Activated CD4-positive, alpha-beta T cell treated with anti-CD3 and anti-CD28 coated beads, Interleukin-2, Interleukin-4, amounts not matched to agents 100 ng/mL and 50 ng/mL, durations not matched to agents 16 hours and 8 hours (primary cell): ENCODE measurements at places on chromosomes 6 and 20.

DNA sequence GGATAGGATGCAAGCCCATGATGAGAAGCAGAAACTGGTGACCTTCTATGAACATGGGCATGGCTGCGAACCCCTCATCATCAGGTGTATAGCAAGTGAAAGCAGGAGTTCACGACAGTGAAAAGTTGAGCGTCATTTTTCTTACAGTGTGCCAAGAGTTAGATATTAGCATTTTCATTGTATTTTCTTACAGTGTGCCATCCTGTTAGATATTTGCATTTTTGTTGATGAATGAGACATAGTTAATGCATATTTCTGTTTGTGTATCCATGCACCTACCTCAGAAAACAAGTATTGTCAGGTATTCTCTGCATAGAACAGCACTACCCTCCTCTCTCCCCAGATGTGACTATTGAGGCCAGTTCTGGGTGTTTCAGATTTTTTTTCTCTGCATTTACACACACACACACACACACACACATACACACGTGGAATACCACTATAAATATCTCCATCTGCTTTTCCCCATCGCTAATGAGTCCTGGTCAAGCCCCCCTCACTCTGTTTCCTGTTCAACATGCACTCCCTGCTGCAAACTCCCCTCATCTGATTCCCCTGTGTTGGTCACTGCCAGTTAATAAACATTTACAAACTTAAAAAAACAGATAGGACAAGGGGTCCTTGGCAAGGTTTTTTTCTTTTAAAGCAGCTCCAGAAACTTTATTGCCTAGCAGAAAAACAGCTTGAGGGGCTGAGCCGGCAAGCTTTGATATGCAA is 41.7 kb downstream of the PLN start:
- DNase-seq = no peak

DNA sequence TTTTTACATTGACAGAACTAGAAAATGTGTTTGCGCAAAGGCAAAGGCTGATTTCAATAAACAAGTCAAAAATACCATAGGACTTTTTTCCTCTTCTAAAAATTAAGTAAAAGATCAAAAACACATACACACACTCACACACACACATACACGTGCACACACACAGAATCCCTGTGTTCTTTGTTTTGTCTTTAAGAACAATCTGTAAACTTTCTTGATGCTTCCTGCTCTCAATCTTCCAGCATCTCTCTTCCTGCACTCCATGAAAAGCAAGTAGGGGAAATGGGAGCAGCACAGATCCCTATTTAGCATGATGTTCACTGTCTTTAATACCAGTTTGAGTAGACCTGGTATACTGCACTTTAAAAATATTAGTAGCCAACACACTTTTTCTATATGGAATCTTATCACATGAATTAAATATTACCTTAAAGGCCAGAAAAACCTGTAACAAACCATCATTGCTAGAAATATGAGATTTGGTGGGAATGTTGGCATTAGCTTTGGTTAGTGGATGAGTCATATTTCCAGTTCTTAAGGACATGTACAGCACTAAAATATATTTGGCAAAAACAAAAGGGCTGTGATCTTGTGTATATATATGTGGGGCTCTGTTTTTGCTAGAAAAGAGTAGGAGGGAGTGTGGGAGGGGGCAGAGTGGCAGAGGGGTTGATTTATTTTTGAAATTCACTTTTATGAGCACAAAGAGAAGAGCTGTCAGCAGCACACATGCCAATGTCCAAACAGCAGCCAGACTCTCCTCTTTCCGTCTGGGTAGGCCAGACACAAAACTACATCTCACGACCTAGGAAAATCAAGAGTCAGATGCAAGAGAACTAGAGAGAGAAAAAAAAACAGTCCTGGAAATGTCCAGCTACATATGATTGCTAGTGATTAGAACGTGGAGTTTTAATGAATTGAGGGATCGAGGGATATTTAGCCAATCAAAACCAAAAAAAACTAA is 4.6 kb downstream of the PTPRK start:
- DNase-seq = no peak

DNA sequence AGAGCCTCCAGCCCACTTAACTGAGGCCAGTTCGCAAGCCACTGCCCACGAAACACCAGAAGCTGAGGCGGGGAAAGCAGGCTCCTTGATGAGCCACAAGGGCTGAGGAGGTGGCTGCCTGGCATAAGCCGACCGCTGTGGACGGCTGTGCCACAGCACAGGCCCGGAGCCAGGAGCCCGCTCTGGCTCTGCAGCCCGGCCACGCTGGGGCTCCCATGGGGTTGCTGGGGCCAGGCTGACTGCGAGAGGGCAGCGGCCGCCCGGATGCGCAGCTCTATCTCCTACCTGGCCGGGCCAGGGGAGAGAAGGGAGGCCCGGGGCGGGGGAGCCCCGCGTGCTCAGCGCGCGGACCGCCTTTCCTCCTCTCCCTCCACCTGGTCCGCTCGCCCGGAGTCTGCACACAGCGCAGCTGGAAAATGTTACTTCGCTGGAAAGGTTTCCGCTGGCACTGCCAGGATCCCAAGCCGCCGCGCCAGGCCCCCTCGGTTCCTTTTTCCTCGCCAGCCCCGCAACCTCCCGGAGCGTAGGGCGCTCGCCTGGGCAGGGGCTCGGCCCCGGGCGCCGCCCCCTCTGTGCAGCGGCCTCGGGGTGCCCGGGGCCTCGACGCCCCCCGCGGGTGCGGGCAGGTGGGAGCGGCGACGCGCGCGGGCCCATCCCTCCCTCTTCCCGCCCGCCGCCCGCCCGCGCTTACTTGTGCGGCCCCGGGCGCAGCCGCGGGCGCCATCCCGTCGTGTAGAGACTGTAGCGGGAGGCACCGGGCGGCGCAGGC is 657 bp downstream of the EMILIN3 start:
- no peak for DNase-seq

- DNase-seq = no peak
Measured at GRCh38 chr6:136614994-136615393, 64.8 kb upstream of the MAP7 start.

GRCh38 chr6:43475516-43475915 is 1.9 kb upstream of the TJAP1 start:
- no peak for DNase-seq

- DNase-seq = no peak
Measured at GRCh38 chr6:42229506-42230119, 12.0 kb upstream of the MRPS10 start.

DNA sequence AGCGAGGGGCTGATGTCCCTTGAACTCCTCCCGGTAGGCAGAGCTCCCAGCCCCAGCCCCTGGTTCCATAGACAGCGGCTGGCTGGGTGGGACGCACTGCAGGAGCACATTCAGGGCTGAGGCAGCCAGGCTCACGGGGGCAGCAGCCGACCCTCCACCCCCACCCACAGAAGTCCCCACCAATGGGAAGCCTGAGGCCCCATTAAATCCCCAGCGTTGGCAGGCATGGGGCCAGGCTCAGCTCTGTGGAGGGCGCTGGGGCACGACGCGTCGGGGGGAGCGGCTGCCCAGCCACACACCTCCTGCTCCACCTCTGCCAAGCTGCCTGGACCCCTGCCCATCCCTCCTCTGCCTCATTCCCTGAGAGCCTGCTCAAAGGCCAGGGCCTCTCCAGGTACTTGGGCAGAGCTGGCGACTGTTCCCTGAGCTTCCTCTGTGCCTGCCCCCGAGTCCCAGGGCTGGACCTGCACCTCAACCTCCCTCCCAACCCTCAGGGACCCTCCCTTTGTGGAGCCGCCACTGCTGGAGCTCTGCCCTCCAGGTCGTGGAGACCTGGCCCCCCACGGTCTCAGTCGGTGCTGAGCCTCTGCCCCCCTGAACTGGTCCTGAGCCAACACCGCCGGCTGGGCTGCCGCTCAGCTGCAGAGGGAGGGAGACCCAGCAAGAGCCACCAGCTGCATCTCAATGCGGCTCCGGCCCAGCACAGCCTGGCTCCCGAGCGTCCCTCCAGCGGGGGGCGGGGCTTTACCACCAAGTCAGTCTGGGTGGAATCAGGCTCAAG is 9.1 kb downstream of the CHRNA4 start:
- no peak for DNase-seq

DNA sequence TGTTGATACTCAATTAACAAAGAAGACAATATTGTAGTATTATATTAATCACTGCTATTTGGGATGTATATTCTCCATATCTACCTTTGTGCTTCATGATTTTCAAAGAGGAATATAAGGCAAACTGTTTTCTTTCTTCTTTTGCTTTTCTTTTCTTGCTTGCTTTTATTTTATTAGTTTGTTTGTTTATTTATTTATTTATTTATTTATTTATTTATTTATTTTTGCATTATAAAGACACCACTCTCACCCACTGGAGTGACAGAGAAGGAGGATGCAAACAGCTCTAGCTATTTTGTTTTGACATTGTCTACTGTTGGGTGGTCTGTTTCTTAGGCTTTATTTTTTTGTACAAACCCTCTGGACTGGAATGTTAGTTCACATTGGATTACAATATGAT is 1352.7 kb downstream of the HACE1 start:
- no peak for DNase-seq

DNA sequence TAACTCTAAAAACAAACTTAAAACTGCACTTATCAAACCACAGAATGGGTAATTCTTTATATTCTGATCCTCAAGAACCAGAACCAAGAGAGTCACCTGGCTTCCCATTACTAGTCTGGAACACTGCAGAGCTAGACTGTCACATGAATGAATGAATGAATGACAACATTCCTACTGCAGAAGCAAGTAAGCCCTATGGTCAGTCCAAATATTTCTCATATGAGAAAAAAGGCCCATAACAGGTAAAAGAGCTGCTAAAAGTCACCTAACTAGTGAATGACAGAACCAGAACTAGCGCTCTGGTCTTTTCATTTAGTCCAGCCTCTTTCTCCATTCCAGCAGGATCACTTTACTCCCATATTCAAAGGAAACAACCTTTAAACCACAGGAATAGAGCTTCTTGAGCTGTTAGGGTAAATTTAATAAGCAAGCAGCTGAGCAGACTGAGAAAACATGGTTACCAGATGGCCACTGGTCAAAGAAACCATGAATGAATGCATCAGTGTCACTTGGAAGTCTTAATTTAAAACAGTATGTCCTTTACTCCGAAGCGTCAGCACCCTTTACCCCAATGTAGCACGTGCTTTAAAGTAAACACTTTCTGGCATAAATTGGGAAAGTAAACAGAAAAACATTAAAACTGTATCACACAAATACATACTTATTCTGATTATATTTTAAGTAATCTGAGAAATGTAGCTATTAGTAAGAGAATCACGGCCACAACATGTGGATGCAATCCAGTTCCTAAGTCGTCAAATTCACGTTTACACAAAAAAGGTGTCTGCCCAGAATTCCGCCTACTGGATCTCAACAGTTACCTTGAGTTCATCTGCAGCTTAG is 1.4 kb downstream of the PREP start:
- DNase-seq = no peak

DNA sequence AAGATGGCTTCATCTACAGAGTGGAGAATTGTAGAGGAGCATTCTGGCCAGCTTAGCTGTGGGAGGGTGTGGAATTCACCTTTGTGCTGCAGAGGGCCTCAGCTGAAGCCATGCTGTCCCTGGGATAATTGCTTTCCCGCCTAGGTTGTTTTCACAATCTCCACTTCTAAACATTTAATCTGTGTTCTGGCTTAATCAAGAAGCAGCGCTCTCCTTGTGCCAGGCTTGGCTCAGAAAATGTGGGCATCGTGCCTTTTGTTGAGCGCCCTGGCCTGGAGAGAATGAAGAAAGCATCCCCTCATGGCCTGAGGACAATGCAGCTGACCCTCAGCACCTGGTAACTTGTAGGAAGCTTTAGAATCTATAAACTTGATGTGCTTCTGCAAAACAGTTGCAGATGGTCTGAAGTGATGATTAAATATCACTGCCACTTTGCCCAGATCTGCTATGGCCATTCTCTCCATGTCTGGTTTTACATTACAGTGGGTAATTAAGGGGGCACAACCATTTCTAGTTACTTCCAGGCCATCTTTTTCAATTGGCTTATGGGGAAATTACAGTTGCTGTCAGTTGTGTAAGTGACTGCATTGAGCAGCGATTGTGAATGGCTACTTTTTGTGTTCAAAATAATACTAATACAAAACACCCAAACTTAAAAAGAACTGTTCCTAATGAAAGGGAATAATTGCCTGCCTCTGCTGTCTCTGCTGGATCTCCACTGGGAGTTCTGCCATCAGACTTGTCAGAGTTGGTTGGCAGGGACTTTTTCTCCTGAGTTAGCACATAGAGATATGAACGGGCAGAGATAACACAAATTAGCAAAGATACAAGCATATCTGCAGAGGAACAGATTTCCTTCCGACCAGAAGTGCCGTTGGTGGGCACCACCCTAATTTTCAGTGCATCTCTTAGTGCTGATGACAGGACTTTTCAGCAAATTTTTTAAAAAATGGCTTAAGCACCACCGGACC is 18.4 kb downstream of the CTNNBL1 start:
- no peak for DNase-seq

- no peak for DNase-seq
Measured at GRCh38 chr6:46513533-46513932, 22.3 kb upstream of the RCAN2 start.

GRCh38 chr20:1118004-1118335 is 432 bp upstream of the PSMF1 start:
- no peak for DNase-seq

DNA sequence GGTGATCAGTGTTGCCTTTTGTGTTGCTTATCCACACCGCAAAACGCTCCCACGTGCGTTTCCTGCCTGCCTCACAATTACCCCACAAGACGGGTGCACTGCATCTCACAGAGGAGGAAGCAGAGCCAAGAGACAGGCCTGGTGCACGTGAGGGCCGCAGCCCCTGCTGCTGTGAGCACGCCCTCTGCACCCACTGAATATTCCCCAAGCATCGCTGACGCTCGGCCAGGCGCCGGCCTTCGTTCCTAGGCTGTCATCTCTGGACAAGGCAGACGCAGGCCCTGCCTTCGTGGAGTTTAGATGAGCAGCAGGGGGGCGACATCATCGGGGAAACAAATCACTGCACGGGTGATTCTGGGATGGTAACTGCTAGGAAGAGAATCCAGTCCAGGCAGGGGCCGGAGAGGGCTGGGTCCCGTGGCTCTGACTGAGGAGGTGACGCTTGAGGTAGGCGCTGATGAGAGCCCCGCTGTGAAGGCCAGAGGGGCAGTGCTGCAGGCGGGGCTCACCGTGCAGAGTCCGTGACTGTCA is 162.4 kb upstream of the QKI start:
- no peak for DNase-seq

DNA sequence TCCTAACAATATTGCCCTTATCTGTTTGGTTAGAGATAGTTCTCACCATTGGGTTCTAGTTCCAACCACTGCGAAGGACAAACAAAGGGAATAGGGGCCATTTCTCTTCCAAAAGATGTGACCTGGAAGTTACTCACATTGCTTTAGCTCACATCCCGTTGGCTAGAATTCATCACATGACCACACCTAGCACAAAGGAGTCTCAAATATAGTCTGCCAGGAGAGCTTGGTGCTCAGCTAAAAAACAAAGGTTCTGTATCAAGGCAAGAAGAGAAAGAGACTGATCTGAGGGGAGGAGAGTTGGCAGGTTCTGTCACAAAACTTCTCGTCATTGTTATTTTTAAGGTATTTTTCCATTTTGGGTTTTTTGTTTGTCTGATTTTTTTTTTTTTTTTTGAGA is 69.8 kb upstream of the GNRH2 start:
- DNase-seq = no peak
